ENCODE measurements at places on chromosomes 12 and 14.

GRCh38 chr14:71358209-71358931 is 451.1 kb downstream of the PCNX1 start:
- no peak for DNase-seq

DNA sequence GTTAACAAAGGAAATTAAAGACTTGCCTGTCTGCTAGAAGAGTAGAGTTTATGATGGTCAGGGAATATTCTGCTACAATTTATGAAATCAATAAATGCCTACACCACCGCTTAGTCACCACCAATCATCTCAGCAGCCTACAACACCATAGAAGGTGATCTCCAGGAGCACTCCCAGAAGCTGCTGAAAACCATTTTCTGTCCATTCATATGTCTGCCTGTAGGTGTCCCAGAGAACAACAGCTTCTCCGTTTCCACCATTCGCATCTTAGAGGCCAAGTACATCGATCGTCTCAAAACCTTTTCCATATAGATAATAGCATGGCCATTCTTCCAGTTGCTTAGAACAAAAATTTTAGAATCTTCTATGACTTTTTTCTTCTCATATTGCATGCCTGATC is 303.4 kb downstream of the KCNC2 start:
- DNase-seq, result no peak

- no peak for DNase-seq
These were observed 110.2 kb upstream of the SLC38A4 start for GRCh38 chr12:46936042-46936441.

DNA sequence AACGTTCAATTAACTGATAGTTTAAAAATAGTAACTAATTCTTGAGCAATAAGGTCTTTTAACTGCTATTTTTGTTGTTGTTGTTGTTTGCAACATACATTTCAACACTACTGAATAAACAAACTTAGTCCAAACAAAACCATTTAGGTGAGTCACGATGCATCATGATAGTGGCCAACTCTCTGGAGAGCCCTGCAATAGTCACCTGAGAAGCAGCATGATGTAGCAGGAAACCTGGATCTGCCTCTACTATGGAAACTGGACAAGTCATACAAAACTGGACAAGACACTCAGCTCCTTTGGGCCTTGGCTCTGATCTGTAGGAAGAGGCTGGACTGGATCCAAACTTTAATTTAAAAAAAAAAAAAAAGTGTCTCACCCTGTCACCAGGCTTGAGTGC is 117.3 kb downstream of the MED13L start:
- no peak for DNase-seq

DNA sequence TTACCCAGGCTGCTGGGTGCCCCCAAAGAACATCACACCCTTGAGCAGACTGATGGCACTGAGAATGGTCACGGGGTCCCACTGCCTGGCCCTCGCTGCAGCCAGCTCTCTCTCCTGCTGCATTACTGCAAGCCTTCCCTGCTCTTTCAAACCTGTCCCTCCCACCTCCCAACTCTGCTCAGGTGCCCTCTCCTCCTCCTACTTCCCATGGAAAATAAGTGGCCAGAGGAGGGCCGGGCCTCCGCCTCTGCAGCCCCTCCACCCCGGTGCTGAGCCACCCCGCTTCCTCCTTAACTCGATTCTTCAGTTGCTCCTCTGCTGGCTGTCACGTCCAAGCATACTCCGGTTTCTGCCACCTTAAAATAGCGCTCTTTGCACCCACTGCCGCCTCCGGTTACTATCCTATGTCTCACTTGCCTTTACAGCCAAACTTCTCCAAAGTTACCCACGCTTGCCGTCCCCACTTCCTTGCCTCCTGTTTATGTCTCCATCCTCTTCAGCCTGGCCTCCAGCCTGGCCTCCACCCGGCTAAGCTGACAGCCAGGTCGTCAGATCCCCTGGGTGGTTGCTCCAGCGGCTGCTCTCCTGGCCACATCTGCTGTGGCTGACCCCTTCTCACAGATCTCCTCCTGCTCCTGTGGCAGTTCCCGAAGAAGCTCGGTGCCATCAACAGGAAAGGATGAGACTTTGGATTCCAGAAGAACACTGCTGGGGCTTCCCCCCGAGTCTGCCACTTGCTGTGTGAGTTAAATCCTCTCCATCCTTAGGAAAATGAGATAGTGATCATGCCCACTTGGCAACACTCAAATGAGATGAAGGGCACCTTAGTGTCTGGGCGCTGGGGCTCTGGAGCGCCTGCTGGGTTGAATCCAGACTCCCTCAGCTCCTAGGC is 7.7 kb downstream of the SMIM41 start:
- no peak for DNase-seq

- DNase-seq, result no peak
These were observed 9.0 kb upstream of the LRTM2 start for GRCh38 chr12:1811281-1811947.

DNA sequence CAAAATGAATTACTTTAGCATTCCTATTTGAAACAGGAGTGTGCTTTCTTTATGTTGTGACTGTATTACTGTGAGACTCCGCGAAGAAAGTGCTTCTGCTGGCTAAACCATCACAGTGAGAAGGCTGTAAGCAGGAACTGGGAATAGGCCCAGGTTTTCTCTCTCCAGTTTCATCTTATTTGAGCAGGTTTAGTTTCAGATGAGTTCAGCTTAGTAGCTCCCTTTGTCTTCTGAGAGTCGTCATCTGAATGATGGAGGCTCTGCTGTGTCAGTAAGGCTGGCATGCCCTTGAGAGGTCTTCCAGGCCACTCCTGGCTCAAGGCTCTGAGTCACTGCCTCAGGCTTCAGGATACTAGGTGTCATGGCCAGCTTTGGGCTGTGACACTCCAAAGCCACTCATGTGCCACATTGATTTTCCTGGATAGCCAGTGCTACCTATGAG is 205.6 kb upstream of the RGS6 start:
- no peak for DNase-seq

- no peak for DNase-seq
These were observed 31.3 kb upstream of the SSPN start for GRCh38 chr12:26164118-26164517.

DNA sequence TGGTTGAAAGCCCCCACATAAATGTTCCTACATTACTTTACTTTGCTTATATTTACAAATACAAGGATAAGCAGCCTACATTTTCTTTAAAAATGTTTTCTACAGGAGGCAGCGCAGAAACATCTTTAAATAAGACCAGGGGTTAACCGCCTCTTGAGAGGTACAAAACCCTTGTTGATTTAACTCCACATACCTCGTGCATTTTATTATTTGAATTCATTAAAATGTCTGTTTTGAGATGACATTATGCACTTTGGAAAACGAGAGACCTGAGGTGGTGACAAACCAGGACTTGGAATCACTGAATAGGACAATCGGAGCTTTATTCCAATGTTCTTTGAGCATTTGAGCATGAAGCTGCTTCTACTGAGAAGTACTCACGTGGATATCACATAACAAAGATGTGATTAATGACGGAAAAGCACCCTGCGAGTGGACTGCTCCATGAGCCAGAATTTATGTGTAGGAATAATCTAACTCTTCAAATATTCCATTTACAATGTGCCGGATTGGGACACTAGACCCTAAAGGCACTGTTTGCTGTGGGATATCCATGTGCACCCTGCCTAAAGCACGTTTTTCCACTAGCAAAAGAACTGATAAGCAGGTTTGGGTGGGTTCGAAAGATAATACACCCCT is 746 bp upstream of the DUSP16 start:
- no peak for DNase-seq

DNA sequence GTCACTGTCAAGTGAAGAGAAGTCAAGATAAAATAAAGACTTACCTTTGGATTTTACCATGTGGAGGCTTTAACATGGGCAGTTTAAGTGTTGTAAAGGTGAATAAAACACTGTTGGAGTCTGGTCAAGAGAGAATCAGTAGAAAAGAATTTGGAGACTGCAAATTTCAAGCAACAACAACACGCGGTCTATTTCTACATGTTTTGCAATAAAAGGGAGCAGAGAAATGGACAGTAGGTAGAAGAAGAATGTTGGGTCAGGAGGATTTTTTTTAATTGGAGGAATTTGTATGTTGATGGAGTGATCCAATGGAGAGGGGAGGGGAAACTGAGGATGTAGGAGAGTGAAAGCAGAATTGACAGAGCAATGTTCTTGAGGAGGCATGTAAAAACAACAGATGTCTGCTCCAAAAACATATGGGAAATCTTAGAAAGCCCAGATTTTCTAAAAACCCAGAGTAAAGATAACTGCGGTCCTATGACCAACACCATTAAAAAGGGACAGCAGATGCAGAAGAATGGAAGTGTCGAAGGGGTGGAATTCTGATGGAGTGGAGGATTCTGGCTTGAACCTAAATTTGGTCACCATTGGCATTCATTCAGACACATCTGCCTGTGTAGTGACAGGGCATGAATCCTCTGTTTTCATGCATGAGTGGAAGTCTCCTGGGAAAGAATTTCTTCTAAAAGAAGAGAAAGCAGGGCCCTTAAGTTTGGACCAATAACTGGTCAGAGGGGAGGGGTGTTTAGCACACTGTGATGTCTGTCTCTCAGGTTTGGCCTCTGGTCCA is 68.0 kb upstream of the OSBPL8 start:
- DNase-seq, result no peak

DNA sequence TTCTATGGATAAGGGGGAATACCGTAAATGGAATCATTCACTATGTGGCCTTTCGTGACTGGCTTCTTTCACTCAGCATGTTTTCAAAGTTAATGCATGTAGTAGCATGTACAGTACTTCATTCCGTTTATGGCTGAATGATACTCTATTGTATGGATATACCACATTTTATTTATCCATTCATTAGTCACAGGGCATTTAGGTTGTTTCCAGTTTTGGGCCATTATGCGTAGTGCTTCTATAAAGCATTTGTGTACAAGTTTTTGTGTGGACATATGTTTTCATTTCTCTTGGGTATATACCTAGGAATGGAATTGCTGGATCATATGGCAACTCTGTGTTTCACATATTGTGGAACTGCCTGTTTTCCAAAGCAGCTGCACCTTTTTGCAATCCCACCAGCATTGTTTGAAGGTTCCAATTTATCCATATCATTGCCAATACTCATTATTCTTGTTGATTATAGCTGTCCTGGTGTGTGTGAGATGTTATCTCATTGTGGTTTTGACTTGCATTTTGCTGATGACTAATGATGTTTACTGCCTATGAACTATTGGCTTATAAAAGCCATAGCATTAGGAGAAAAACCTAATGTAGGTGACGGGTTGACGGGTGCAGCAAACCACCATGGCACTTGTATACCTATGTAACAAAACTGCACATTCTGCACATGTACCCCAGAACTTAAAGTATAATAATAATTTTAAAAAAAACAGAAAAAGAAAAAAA is 45.5 kb downstream of the ATF7IP start:
- no peak for DNase-seq

GRCh38 chr12:45298721-45299692 is 83.1 kb downstream of the ANO6 start:
- no peak for DNase-seq

DNA sequence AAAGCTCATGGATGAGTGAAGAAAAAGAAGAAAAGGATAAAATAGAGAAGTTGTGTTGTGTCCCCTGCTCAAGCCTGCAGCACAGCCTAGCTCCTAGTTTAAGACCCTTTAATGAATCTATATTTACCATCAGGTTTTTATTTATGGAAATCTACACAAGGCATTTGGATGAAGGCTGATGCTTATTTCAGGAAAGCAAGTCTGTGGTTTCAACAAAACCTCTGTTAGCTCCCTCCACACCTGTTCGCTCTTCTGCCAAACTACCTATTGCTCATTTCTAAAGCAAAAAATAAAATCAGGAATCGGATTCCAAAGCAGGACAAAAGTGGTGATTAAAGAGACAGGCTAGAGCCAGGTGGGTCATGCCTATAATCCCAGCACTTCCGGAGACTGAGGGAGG is 18.9 kb upstream of the MAP3K9 start:
- DNase-seq, result no peak

- no peak for DNase-seq
These were observed 129.7 kb downstream of the GLT1D1 start for GRCh38 chr12:128982933-128983332.

DNA sequence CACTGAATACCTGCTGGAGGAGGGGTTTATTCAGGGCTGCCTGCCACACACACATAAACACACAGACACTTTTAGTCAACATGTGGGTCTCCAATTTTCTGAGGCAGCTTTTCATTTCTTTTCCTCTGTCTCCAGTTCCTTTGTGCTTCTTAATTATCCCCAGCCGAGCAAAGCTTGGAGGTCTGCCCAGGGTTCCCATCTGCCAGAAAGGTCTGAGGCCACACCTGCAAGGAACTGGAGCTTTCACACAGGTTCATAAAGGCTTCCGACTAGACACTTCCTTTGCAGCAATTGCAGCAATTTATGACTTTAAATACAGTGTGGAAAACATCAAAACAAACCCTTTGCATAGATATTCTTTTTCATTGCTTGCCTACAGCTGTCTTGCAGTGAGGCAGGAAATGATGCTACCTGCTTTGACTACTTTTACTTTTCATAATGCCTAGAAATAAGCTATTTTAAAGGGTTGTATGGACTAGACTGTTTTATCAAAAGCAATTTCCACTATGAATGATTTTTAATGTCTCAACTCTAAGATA is 1318.9 kb downstream of the AACS start:
- no peak for DNase-seq

- no peak for DNase-seq
These were observed 102.7 kb downstream of the RBM19 start for GRCh38 chr12:113863455-113863845.

GRCh38 chr12:121915841-121916321 is 2.5 kb upstream of the CFAP251 start:
- no peak for DNase-seq

DNA sequence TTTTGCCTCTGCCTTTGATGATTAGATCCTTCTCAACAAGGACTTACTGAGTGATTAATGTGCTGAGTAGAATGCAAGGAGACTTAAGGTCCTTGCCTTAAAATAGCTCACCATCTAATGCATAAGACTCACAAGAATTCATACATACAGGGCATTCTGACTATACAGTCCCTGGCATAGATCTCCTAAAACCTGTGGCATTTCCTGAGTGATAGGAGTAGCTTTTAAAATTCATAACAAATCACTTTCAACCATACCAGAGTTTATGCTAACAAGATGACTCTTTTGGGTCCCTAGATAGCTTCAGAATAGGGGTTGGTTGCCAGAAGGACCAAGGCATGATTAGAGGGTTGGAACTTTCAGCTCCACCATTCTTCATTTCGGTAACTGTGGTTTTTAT is 48.8 kb downstream of the STXBP6 start:
- DNase-seq, result no peak

GRCh38 chr12:65593239-65593701 is 231.0 kb upstream of the HMGA2 start:
- no peak for DNase-seq

GRCh38 chr14:63405715-63406114 is 87.0 kb upstream of the GPHB5 start:
- DNase-seq, result no peak

Measured in stimulated activated CD8-positive, alpha-beta memory T cell treated with anti-CD3 and anti-CD28 coated beads, Interleukin-4, amount 100 ng/mL, for 1 hour (primary cell).